Stimulated activated CD4-positive, alpha-beta T cell treated with anti-CD3 and anti-CD28 coated beads, Interleukin-1b, Interleukin-23, amount 100 ng/mL, for 48 hours (primary cell): ENCODE measurements at places on chromosomes 4 and X.

DNA sequence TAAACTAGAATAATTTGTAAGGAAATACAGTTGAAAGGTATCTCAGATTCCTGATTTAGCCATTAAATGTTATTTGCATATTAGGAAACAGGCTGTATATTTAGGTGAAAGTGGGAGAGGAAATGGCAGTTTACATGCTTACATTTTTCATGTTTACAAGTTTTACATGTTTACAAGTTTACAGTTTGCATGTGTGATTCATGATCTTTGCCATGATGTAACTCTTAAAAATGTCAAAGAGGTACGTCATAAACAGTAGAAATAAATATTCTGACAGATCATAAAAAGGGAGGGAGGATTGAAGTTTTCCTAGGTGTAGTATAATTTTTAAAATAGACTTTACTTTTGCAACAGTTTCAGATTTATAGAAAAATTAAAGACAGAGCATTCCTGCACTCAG lies 45.7 kb downstream of the KDM6A start:
- DNase-seq = no peak

DNA sequence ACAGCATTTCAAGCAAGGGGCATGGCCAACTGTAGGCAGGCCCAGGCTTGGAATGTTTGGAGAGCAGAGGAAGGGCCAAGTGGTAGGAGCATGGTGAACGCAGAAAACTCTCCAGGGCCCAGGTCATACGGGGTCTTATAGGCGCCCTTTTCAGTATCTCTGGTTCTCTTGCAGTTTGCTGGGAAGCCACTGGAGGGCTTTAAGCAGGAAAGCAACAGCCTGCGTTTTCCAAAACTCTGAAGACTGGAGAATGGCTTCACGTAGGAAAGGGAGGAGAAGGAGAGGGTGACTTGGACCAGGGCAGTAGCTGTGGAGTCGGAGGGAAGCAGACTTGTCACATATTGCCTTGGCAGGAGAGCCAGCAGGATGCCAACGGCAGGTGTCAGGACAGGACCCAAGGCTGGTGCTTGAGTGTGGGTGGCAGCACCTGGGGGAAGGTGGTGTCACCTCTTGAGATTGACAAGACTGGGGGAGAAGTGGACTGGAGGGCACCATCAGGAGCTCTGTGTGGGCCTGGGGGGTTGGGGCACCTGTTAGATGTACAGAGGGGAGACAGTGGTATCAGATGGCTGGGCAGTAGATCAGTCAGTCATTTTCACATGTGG lies 21.9 kb downstream of the TKTL1 start:
- no peak for DNase-seq

GRCh38 chr4:145347684-145348083 lies 134.0 kb upstream of the SMAD1 start:
- no peak for DNase-seq

DNA sequence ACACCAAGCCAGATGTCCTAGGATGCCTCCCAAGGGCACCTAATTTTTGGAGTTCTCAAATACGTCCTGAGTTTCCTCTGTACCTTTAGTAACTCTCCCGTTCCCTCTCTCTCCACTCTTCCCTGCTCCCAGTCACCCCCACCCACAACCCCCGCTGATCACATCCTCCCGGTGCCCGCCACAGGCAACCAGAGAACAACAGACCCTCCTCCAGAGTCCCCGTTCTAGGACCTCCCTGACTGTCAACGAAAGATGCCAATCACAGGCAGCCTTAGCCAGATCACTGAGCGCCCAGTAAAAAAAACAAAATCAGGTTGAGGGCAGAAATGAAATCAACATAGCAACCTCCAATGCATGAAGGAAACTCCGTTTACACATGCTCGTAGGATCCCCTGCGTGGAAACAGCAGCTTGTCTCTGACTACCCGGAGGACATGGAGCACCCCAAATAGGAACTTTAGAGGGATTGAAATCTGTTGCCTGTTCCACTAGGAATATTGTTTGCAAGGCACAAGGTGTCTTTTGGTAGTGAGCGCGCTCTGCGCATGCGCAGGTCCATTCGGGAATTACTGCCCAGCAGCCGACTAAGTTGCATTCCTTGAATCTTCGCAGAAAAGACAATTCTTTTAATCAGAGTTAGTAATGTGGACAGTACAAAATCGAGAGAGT lies at the start of gene GABRB1:
GABRB1 (plus strand) TSS at position 557 of the 668 bp plus-strand sequence.
- no peak for DNase-seq

DNA sequence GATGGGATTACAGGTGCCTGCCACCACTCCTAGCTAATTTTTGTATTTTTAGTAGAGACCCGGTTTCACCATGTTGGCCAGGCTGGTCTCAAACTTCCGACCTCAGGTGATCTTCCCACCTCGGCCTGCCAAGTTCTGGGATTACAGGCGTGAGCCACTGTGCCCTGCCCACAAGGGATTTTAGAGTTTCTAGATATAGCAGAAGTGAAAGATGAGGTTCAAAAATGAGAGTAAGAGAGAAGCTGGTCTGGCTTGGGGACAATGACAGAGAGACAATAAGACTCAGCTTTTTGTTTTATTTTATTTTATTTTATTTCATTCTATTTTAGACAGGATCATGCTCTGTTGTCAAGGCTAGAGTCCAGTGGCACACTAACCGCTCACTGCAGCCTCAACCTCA lies 30.6 kb downstream of the TRIM61 start:
- no peak for DNase-seq

- no peak for DNase-seq
These were observed 15.2 kb upstream of the TLR8 start for GRCh38 chrX:12891171-12891570.

DNA sequence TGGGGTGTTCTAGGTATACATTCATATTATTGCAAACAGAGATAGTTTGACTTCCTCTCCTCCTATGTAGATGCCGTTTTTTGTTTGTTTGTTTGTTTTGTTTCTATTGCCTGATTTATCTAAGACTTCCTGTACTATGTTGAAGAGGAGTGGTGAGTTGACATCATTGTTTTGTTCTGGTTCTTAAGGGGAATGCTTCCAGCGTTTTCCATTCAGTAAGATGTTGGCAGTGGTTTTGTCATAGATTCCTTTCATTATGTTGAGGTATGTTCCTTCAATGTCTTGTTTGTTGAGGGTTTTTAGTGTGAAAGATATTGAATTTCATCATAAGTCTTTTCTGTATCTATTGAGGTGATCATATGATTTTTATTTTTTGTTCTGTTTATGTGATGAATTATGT lies 401.6 kb upstream of the EPHA5 start:
- DNase-seq = no peak

GRCh38 chr4:89303177-89303576 lies 4.4 kb downstream of the GPRIN3 start:
- peak; percentile 65 for DNase-seq

GRCh38 chrX:77441033-77441432 lies 6.2 kb upstream of the FGF16 start:
- no peak for DNase-seq

- DNase-seq = peak; percentile 66
These were observed 41.0 kb upstream of the GATB start for GRCh38 chr4:151801547-151802516.

GRCh38 chr4:106033469-106033868 lies 138.2 kb downstream of the NPNT start:
- DNase-seq = no peak

DNA sequence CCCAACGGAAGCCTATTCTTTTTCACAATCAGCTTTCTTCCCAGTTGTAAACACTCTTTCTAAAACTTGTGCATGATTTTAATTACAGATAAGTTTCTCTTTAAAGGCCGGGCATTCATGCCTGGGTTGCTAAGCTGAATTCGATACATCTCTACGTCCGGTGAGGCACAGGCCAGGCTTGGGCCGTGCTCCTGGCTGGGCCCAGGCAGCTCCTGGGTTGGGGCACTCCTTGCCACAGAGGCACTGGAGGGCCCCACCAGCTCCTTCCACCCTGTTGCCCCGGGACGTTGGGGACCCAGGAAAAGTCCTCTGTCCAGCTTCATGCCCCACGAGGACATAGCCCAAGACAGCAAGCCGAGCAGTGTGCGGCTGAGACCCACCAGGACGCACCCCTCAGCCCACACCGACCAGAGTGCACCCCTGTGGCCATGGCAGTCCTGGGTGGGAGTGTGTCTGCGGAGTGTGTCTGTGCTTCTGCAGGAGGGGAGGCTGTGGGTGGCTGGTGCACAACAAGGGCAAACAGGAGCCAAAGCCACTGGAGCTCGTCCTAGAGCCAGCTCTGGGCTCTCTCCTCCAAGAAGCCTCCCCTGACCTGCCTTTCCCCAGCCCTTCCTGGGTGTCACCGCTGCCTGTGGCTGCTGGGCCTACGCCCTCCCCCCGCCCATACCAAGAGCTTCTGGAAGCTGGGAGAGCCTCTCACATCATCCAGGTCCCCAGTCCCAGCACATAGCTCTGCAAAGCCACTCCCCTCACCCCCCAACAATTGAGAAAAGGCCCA lies 128.0 kb upstream of the NKX1-1 start:
- DNase-seq = no peak

DNA sequence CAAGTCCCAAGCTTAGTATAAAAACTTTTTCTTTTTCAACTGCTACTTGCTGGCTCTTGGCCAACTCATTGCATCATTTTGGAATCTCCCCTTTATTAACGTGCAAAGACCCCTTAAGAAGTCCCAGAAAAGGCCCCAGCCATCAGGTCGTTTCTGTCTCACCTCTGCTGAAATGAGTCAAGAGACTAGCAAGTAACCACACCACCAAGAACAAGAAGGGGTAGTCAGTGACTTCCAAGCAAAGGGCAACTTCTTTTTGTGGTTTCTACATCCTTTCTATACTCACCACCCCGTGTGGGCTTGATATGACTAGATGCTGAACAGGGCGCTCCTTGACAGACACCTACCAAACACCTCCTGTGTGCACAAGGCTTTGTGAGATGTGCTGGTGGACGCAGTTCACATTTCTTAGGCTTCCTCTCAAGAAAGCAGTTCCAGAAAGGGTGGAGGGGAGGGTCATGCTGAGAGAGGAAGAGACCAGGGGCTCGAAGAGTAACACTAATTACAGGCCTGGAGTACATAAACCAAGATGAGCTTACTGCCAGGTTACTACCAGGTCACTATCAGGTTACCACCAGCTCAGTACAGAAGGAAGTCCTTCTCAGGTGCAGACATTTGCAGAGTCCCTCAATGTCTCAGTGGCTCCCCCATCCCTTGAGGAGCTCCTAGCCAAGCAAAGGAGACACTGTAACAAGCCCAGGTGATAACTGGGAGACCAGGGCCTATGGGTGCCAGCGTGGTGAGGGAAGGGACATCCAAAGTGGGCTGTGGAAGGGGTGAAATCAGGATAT lies 19.3 kb downstream of the JAKMIP1 start:
- DNase-seq = peak; percentile 58
